Mesenteric fat pad (tissue), 1 donor: ENCODE measurements at places on chromosomes 4 and X. TPM values are rescaled to one million over a fixed set of nuclear protein-coding genes. Genes with fewer than 3 reads are reported as not detected.

DNA sequence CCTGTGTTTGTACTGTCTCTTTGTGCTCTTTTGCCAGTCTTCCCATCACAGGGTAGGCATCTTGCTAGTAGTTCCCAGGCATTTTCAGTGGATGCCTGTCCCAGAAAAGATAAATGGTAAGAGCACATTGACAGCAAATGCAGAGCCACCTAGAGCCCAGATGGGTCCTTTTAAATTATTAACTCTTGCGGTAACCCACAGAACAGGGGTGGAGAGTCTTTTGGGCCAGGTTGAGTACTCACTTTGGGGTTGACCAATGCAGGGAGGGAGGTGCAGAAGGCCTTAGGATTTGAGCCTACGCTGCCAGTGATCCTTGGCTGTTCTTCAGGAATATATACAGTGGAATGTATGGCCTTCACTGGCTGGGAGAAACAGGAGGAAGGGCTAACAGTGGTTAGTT, 173.8 kb downstream of the MSN start:
- DNase-seq, result no peak

DNA sequence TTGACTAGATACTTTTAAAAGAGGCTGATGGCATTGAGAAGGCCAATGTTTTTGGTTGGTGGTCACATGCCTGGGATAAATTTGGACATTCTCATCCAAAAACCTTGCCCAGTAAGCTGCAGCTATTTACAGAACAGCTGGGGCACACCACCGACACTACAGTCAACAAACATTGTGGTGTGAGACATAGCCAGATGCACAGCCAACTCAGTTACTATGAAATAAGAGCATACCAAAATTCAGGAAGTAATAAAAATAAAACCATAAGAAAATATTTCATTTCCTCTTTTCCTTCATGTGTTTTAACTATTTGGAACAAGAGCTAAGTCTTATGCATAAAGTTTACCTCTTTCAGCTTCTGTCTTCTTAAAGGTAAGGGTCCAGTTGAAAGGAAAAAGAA, 8.8 kb downstream of the PPM1K start:
- no peak for DNase-seq

Gene DDIT4L
- 3.7 TPM for total RNA-seq

Gene PNCK
- 1.4 TPM for total RNA-seq

DNA sequence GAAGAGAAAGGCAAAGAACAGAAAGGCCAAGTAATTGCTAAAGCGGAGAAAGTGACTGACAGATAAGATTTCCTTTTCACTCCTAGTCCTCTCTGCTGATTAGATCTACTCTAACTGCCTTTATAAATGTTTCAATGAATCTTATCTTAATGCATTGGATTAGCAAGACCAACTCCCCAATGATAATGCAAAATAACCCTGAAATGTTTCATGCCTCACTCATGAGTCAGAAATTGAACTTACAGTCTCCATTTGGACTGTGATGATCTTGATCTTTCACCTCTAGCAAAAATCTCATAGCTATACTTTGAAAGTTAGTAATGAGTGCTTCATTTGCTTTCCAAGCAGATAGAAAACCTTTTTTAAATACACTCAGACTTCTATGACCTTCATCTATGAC, 26.5 kb downstream of the SLC10A7 start:
- no peak for DNase-seq

Gene LAMP2
- total RNA-seq, result 107 TPM

Gene BEND4
- not detected for total RNA-seq

- DNase-seq, result no peak
Observed at GRCh38 chrX:45710081-45710801, 509.6 kb upstream of the DIPK2B start.

DNA sequence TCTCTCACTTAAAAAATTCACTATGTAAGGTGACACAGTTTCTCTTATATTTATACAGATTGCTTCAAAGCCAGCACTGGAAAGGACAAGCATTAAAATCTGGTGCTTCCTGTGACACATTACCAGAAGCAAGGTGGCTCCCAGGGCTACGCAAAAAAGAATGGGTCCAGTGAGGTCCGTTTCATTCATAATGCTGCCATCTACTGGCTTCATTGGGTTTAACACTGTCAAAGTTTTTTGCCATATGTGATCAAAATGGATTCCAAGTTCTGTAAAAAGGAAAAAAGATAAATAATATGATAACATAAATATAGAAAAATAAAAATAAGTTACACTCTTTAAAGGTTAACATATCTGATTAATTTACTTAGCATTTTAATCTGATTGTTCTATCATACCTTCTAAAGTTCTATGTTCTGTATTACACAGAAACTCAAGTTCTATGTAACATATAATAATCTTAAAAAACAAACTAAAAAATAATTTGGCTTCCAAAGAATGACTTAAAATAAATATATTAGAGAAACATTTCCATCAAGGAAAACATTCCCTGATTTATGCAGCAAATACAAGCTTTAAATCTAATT, 22.1 kb downstream of the YIPF7 start:
- no peak for DNase-seq

Gene TET2
- total RNA-seq, result 23.9 TPM

GRCh38 chrX:21412029-21412428, 37.8 kb downstream of the CNKSR2 start:
- DNase-seq, result no peak

- no peak for DNase-seq
Observed at GRCh38 chrX:66074920-66075879, 35.3 kb upstream of the VSIG4 start.

Gene ARMCX5
- total RNA-seq, result 6.7 TPM

DNA sequence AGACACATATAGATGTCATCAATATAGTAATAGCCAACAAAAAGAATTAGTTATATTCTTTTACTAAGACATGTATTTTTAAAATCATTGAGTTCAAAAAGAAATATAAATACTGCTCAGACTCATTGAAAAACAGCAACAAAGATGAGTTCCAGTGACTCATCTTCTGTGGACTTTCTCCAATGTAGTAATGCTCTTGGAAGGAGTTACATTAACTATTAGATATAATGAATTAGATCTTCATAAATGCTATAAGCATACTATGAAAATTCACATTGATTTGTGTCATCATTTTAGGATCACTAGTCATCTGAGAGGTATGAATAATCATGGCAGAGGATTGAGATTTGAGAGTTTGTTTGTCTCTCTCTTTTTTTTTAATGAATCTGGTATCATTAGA, 547.8 kb upstream of the PCDH7 start:
- DNase-seq, result no peak

DNA sequence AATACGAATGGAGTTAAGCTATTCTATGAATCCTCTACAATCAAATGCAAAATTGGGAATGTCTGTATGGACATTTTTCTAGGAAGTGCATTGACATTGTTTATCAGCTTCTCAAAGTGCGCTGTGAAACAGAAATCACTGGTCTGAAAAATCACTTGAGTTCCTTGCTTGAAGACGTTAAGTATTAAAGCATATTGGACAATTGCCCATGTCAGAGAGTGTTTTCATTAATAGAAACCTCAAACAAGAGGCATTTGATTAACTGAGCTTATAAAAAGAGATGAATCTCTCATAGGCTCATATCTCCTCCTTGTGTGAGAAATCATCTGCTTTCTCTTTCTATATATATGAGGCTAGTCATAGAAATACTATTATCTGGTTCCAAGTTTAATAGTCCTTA, 692.1 kb upstream of the POU3F4 start:
- DNase-seq, result no peak

GRCh38 chrX:150842198-150842685, 56.2 kb downstream of the CD99L2 start:
- DNase-seq, result no peak

- no peak for DNase-seq
Observed at GRCh38 chrX:155632431-155633100, 19.8 kb upstream of the TMLHE start.

GRCh38 chr4:165060938-165061337, 7.3 kb downstream of the TRIM75 start:
- DNase-seq, result no peak

Gene XKRX
- not detected for total RNA-seq

GRCh38 chr4:11298451-11298850, 130.2 kb downstream of the HS3ST1 start:
- DNase-seq, result no peak
